ENCODE measurements at places on chromosomes 5 and 9.

GRCh38 chr9:33620738-33621439 lies 96.8 kb downstream of the ANKRD18B start:
- no peak for DNase-seq

GRCh38 chr9:110641293-110641692 lies 27.3 kb upstream of the MUSK start:
- DNase-seq, result no peak

DNA sequence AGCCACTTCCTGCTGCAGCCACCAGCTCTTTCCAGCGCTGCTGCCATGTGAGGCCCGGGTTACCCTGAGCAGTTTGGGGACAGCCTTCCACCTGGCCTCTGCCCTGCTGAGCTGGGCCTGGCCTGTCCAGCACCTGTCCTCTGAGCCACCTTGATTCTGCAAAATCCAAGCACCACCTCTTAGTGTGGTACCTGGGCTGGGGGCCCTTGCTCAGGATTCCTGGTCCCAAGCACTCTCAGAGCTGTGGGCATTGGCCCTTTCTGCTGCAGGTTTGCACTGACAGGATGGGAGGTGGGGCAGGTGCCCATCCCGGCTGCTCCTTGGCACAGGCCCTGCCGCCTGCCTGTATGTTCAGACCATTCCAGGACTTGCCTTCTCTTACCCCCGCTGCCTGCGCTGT lies 309.2 kb upstream of the IRX4 start:
- DNase-seq, result no peak

- no peak for DNase-seq
Measured at GRCh38 chr9:133707065-133707762, 30.9 kb downstream of the SARDH start.

DNA sequence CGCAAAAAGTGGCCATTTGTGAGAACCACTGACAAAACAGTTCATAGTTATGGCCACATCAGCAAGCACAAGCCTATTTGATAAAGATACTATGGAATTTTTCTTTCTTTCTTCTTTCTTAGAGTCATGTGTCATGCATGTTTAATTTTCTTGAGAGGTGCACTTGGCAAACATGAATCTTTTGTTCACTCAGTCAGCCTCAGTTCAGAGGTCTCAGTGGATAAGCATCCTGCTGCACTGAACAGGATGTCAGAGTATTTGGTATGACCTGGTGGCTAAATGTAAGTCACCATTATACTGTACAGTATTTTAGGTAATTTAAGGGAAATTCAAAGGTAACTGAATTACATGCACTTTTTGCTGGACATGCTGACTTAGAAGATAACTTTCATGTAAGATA lies 5.4 kb downstream of the NNT start:
- no peak for DNase-seq

DNA sequence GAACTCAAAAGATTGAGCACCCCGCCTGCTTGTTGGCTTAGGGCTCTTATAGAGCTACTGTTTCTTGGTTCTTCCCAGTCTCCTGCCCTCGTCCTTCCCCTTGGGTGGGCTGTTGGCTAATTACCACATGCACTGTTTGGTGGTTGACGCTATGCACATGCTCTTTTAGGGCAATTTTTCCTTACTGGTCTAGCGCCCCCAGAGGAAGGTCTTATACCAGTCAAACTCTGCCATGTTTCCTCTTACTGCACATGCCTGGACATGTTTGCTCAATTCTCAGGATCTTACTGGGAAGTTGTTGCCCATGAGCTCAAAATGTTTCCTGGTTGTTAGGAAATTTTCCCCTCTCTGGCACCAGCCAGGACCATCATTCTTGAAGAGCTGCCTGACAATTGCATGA lies 101.9 kb downstream of the SLC28A3 start:
- no peak for DNase-seq

DNA sequence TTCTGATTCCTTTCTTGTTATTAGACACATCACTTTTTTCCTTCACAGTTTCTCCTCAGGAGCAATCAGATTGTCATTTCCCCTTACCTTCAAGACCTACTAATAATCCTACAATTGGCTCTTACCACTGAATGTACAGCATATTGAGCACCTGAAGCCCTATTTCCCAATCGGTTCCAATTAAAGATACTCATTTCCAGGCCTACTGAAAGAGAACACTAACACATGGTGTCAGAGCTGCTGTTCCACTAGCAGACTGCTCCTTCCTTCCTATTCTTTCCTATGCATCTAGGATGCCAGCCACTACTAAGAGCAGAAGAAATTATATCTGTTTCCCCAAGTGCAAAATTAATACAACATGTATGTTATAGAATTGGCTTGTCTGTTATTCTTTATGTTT lies 34.6 kb downstream of the SKIC3 start:
- no peak for DNase-seq

Measured in activated CD4-positive, CD25-positive, alpha-beta regulatory T cell (primary cell).